ENCODE measurements at places on chromosomes 4 and X.

GRCh38 chr4:175536852-175537453 is 275.1 kb downstream of the GPM6A start:
- no peak for DNase-seq

DNA sequence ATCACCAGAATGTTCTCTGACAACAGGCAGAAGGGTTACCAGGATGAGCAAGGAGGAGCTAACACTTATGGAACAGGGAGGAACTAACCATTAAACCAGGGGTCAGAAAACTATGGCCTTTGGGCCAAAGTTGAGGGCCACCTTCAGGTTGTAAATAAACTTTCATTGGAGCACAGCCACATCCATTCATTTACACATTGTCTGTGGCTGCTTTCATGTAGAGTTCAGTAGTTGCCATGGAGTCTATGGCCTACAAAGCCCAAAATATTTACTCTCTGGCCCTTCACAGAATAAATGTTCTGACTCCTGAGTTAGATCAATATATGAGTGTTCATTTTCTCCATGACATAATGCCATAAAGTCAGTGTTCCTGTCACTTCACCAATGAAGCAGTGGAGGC is 13.2 kb upstream of the HCCS start:
- DNase-seq: no peak

DNA sequence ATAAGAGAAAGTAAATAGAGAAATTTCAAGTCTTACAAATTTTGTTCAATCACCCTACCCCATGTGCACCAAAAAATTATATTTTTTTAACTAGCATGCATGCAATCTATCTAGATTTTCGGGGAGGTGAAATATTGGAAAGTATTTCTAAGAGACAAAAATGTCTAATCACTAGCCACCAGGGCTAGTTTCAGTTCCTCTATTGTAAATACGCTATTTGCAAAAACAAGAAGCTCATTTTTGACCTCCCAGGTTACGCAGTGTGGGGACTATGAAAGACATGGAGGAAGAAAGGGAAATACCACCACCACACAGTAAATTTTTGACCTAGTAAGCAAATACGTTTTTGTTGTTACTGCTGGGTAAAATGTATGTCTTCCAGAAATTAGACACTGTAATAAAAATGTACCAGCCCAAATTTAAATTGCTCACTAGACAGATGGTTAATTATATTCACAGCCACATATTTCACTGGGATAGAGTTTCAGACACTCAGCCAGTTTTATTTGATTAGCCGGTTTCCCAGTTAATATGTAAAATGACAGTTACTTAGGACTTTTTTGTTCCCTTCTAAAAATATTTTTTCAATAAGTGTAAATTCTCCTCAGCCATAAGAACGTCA is 2.2 kb downstream of the NEXMIF start:
- DNase-seq: no peak

DNA sequence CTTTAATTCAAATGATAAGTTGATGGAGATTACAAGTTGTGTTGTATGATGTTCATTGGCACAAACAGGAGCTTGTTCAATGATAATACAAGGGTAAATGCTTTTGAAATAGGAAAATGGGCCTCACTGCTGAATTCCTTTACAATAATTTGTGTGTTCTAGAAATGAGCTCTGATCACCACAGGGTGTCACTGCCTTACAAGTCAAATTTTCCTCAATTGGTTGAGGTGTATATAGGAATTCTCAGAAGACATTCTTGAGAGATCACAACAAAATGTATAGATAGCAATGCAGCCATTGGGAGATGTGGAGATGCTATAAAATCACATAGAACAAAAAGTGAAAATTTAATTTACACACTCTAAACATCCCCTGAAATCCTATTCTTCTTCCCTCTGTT is 49.6 kb downstream of the KLF8 start:
- no peak for DNase-seq

GRCh38 chrX:39491548-39492297 is 606.0 kb downstream of the BCOR start:
- peak; percentile 57 for DNase-seq

DNA sequence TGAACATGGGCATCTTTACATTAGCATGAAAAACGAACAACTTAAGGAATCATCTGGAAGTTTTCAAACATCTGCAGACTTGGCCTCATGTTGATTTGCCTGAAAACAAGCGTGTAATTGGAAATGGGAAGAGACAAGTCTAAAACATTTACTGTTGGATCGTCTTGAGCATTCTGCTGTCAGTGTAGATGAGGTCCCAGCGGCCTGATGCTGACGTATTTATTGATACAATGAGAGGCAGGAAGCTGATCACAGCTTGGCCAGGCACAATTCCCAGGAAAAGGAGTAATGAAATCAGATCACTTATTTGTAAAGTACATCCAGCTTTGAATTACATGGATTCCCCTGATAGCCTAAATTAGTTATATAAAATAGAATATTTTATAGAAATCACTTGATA is 210.6 kb downstream of the CLCN4 start:
- no peak for DNase-seq

GRCh38 chr4:52317981-52318380 is 266.9 kb downstream of the SPATA18 start:
- no peak for DNase-seq

DNA sequence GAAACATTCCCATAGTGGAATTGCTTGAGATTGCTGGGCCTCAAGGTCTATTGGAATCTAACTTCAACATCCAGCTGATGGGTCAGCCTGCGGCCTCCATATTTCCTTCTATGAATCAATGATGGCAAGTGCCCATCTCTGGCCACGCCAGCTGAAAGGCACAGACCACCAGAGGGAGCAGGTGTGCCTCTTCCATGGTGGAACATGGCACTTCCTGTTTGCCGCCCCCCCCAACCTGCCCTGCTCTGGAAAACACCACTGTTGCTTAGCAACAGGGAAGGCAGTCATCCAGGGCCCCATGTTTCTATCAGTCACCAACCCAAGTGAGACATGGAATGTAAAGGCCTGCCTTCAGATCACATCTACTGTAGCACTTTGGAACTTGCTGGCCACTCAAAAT is 11.6 kb downstream of the PAGE4 start:
- DNase-seq: peak; percentile 28

- DNase-seq: no peak
Measured at GRCh38 chr4:117626664-117627063, 407.6 kb upstream of the NDST3 start.

- DNase-seq: no peak
Measured at GRCh38 chrX:85359051-85359450, 20.4 kb downstream of the POF1B start.

Measured in activated naive CD4-positive, alpha-beta T cell treated with Interleukin-2 at 50 U/mL for 16 hours (primary cell).